ENCODE measurements at places on chromosomes 16 and 17.

DNA sequence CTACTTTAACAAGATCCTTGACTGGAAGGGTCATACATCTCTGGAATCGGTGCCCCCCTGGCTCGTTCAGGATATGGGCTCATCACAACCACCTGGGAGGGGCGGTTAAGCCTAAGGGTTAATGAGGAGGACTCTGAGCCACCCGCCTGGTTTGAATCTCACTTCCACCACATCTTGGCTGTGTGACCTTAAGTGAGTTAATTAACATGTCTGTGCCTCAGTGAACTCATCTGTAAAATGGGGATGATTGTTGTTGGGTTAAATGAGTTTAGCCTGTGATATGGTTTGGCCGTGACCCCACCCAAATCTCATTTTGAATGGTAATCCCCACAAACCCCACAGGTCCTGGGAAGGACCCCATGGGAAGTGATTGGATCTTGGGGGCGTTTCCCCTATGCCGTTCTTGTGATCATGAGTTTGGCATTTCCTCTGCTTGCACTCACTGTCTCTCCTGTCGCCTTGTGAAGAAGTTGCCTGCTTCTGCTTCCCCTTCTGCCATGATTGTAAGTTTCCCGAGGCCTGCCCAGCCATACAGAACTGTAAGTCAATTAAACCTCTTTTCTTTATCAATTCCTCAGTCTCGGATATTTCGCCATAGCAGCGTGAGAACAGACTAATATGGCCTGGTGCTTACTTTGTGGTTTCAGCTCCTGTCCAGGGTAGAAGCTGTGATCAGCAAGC lies 214.0 kb upstream of the CIBAR2 start:
- DNase-seq = no peak

GRCh38 chr17:37701496-37701898 lies 43.4 kb downstream of the HNF1B start:
- DNase-seq = peak; percentile 69

GRCh38 chr16:85767531-85767930 lies 16.6 kb upstream of the C16orf74 start:
- no peak for DNase-seq

- DNase-seq = peak; percentile 87
Measured at GRCh38 chr17:8965394-8966168, at the start of gene PIK3R5. TSS of gene PIK3R5 (minus strand) at chr17:8965707. CDS start at chr17:8911494, 54,213 bp downstream.

DNA sequence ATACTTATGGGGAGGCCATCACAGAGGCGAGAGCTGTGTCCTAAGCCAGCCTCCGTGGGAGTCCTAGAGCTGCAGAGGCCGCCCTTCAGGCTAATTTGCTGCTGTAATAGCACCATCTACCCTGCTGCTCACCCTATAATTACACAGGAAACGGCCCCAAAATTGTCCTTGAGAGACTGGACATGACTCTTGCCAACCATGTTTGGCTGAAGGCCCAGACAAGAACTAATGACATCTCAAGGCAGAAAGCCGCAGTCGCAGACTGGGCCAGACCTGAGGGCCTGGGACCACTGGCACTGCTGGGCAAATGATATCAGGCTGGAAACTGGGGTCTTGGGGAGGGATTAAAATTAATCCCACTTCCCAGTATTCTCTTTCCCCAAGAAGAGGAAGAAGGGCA lies 24.1 kb downstream of the PSMD7 start:
- no peak for DNase-seq

- no peak for DNase-seq
Measured at GRCh38 chr16:67277999-67278772, 1.1 kb upstream of the PLEKHG4 start.

DNA sequence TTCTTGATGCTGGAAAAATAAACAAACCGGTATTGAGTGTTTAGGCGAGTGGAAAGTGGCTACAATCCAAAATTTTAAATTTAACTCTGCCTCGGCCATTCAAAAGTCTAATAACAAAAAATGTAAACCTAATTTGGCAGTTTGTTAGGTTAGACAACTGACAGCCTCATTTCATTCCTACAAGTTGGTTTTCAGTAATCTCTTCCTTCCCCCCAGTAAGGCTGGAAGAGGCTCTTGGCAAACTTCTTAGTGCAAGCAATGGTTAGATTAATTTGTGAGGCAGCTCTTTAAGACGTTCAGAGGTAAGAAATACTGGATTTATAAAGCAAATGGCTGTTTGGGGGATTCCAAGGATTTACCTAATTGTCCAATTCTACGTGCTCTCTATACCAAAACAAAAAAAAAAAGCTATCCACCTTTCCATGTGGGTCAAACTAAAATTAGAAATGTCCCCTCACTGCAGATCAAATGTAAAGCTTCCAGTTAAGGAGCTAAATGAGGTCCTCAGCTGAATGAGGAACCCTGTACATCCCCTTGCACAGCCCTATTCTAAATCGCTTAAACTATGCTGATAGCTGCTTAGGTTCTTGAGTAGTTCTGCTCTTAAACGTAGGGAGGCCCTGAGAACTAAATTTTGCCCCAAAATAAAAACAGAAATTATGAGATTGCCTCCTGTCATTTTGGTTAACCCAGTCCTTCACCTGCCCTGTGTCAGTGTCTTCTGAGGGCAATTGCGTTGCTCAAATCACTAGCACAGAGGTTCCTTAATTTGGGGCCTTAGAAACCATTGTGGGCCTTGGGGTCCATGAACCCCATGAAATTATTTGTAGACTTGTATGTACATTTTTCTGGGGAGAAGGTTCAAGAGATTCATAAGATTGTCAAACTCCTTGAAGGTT lies 2.9 kb downstream of the HEXIM1 start:
- DNase-seq = no peak

DNA sequence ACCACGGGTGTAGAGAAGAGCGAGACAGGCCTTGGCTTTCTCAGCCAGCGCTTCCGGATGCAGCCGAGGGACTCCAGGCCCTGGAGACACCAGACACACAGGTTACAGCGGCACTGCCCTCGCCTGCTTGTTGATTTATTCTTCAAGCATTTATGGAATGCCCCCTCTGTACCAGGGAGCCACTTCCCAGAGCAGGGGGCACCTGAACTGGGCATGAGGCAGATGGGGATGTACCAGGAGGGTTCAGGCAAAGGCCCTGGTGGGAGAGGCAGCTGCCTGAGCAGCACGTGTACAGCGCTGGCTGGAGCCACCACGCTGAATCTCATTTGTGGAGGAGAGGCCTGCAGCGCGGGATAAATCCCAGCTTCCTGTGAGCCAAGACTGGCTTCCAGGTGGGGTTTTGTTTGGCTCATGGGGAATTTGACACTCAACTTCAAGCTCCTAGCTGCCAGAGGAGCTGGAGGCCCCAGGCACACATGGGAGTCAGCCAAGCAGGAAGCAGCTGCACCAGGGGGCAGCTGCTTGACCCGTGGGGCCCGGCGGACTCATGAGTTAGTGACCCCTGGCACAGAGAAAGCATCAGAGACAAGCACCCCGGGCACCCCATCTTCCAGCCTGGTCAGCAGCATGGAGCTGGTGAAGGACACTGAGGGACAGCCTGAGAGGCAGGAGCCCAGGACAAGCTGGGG lies 59.7 kb downstream of the IL21R start:
- no peak for DNase-seq
